ENCODE measurements at places on chromosomes 3 and 15.
A peak's percentile ranks its signal among the peaks of the same experiment; 100 is the strongest.

- DNase-seq, result no peak
Measured at GRCh38 chr3:8206971-8207617, 294.5 kb upstream of the LMCD1 start.

- DNase-seq, result no peak
Measured at GRCh38 chr3:195886181-195887141, 21.9 kb downstream of the TNK2 start.

- DNase-seq, result no peak
Measured at GRCh38 chr3:9214185-9214584, 35.3 kb downstream of the SRGAP3 start.

GRCh38 chr15:53611145-53611920 is 148.1 kb downstream of the WDR72 start:
- peak; percentile 37 for DNase-seq

DNA sequence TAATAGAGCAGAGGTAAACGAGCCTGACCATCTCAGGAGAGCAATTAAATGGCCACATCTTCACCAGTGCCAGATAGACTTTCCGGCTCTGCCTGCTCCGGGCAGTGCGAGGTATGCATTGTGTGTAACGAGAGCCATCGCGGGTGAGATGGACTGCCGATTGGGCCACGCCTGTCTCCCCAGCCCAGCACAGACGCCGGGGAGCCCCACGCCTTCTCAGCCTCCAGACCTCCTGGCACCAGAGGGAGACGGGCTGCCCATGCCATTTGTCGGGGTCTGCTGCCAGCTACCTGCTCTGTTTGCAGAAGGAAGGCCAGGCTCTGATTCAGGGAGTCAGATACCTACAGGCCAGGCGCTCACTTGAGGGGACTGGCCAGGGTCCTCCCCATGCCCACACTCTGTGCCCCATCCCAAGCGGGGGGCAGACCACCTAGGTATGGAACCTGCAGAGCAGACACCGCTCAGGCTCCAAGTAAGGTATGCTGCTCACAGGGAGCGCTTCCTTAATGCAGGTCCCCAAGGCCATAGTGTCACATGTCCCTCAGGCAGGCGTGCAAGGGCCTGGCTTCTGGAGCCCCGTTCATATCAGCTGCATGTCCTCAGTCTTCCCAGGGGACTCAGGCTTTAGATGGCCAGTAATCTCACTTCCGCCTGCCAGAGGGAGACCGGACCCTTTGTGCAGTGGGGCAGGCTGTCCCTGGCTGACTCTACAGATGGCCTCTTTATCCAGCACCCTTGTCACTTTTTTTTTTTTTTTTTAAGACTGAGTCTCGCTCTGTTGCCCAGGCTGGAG is 62.2 kb downstream of the DNAJB8 start:
- DNase-seq, result no peak

DNA sequence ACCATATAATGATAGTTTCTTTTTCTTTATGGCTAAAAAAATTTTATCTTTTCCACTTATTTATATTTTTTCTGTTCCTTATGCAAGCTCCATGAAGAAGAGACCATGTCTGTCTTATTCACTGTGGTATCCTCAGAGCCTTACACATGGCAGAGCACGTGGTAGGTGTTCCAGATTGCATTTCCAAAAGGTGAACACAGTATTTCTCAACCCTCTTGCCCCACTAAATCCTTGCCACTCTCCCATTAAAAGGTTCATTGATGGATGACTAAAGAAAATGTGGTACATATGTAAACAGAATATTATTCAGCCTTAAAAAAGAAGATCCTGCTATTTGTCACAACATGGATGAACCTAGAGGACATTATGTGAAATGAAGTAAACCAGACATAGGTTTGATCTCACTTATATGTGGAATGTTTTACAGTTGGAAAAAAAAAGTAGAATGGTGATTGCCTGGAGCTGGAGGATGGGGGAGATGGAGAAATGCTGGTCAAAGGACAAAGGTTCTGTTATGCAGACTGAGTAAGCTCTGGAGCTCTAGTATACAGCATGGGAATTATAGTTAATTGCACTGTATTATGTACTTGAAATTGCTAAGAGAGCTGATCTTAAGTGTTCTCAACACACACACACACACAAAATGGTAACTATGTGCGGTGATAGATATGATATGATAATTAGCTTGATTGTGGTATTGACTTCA is 266.7 kb downstream of the CNTN3 start:
- DNase-seq, result no peak

DNA sequence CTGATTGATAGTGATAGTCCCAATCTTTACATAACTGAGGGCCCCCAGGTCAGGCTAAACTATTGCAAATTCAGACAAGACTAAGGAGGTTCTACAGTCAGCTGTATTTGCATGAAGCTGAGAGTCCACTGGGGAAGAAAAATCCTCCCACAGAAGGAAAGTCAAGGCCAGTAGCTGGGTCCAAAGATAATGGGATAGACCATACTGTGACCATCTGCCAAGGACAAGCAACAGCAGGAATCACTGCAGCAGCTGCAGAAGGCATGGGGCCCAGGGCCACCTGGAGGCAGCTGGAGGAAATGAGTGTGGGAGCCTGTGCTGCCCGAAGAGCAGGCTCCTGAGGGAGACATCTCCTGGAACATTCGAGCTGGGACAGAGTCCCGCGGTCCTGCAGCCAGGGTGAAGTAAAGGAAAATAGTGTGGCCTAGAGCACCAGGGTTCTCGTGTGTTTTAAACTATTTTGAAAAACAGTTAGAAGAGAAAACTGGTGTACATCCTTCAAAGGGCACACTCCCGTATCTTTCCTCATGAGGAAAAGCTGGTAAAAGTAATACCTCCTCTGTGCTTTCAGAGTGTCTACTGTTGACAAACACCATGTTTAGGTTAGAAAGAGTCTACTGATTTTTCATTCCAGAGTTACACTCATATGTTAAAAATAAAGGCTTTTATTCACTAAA is 13.2 kb upstream of the TMEM212 start:
- DNase-seq, result peak; percentile 62

DNA sequence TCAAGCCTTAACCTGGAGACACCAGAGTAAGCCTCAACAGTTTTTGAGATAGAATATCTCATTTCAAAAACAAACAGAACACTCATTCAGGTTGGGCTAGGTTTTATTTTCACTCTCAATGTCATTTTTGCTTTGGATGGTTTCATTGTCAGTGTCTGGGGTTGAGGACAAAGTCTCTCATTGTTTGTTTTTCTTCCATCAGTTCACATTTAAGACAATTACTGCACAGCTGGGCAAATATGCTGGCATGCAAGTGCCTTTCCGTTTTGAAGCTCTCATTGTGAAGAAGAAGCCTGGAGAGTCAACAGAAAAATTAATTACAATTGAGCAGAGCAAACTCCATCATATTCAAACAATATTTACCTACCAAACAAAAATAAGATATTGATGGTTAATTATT is 1050.0 kb downstream of the TBL1XR1 start:
- no peak for DNase-seq

- peak; percentile 41 for DNase-seq
Measured at GRCh38 chr3:161305095-161305991, 66.0 kb downstream of the SPTSSB start.

GRCh38 chr3:100710261-100710968 is 1.1 kb downstream of the TFG start:
- DNase-seq, result peak; percentile 86

- no peak for DNase-seq
Measured at GRCh38 chr3:107661447-107662123, 138.8 kb downstream of the BBX start.

GRCh38 chr3:138461246-138461645 is 26.8 kb downstream of the ESYT3 start:
- no peak for DNase-seq

DNA sequence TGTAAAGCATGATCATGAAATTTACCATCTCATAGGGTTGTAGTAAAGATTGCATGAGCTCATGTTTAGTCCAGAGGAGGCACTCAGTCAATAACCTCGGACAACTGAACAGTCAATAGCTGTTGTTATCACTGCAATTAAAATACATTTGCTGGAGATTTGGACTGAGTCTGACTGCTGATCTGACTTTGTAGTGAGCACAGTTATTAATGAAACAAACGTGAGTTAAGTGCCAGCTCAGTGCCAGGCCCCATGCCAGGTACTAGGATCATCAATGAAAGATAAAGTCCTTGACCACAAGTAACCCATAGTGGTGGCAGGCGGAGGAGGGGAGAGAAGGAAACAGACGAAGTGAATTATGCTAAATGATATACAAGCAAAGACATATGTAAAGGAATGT is 43.7 kb upstream of the PRICKLE2 start:
- no peak for DNase-seq

DNA sequence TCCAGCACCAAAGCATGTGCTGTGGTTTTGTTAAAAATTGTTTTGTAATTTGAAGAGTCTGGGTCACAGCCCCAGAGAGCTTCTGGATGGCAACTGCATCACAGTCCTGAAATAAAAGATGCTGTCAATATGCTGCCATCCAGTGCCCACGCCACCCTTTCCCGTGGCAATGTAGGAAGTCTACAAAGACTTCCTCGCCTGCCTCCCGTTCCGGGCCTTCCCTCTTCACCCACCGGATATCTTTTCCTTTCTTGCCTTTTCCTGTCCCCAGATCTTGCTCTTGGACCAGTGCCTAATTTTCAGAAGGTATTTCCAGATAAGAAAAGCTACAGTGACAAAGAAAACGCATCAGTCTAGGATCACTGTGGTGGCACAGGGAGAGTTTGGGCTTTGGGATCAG is 85.3 kb upstream of the RNU6-1 start:
- DNase-seq, result no peak

DNA sequence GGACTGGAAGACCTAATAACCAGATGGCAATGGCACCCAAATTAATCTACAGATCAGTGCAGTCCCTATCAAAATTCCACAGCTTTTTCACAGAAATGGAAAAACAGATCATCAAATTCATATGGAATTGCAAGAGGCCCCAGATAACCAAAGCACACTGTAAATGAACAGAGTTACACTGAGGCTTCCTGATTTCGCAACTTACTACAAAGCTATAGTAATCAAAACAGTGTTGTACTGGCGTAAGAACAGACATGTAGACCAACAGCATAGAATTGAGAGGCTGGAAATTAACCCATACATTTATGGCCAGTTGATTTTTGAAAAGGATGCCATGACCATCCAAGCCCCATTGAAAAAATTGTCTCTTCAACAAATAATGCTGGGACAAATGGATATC is 16.2 kb downstream of the XPC start:
- no peak for DNase-seq

DNA sequence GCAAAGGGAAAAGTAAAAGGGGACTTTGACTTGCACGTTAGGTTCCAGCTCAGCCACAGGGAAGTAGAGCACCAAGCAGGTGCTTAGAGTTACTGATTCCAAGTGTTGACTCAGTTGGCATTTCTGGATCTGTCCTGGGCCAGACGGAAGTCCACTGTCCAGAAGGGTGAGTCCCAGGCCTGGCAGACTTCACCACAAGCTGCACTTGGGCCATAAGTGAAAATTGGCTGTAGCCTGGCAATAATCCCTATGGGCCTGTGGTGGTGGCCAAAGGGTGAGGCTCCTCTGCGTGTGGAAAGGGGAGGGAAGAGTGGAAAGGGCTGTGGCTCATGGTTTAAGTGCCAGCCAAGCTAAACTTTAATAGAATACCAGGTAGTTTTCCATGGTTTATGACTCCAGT is 121.5 kb downstream of the DTWD1 start:
- no peak for DNase-seq

- peak; percentile 54 for DNase-seq
Measured at GRCh38 chr15:101489237-101489598, 289 bp downstream of the PCSK6 start.

DNA sequence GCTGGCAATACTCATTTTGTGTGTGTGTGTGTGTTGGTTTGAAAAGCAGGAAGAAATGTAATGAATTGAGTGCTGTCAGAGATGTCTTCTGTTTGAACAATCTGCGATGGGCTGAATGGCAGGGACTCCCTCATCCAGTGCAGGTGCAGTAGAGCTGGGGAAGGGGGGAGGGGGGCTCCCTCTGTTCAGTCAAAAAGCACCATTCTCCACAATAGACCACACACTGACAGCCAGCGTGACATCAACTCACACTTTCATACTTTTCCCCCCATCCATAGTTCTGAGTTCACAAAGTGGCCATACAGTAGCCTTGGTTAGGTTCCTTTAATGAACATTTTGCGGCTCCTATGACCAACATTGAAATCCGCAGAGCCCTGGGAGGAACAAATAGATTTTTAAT is 10.4 kb downstream of the SOX2 start:
- DNase-seq, result no peak

- no peak for DNase-seq
Measured at GRCh38 chr3:74402821-74403220, 211.6 kb downstream of the CNTN3 start.

- DNase-seq, result no peak
Measured at GRCh38 chr3:188421151-188421821, 267.3 kb downstream of the LPP start.

DNA sequence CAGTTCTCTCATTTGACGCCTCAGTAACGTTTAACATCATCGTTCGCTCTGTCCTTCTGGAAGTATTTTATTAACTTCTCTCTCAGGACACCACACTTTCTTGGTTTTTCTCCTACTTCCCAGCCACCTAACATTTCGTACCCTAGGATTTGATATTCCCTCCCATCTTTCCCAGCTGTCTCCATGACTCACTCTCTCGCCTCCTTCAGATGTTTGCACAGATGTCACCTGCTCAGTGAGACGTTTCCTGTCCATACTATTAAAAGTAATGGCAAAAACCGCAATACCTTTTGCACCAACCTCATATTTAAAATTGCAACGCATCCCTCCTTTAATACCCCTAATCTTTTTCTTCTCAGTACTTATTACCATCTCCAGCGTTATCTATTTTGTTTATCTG is 62.1 kb upstream of the SPRED1 start:
- no peak for DNase-seq

GRCh38 chr3:126936853-126937425 is 46.0 kb upstream of the PLXNA1 start:
- no peak for DNase-seq

DNA sequence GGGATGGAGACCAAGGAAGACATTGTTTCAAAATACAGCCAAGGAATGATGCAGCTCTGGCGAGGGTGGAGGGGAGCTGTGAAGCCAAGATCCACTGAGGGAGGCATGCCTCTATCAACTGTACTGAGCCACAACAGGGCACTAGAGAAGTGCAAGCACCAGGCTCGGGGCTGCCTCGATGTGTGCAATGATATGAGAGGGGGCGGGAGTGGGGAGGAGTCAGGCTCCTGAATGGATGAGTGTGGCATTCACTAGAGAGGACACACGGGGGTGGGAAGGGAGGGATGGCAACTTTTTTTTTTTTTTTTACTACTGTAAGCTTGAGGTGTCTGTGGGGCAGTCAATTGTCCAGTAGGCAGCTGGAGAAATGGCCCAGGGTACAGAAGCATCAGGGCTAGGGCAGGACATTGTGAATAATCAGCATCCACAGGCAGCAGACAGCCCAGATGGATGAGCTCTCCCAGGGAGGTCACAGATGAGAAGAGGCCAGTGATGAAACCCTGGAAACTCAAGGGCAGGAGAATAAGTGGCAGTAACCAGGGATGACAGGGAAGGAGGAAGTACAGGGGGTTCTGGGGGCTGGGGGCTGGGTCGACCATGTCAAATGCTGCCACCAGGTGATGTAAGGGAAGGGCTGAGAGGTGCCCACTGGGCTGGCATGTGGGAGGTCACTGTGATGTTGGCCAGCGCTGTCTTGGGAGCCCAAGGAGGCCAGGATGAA is 5.9 kb downstream of the STOML1 start:
- no peak for DNase-seq

Measured in RKO (cell line).